ENCODE measurements at places on chromosomes 4 and X.
A peak's percentile ranks its signal among the peaks of the same experiment; 100 is the strongest.

- peak; percentile 93 for DNase-seq
Measured at GRCh38 chr4:112448306-112449132, 67.5 kb downstream of the NEUROG2 start.

DNA sequence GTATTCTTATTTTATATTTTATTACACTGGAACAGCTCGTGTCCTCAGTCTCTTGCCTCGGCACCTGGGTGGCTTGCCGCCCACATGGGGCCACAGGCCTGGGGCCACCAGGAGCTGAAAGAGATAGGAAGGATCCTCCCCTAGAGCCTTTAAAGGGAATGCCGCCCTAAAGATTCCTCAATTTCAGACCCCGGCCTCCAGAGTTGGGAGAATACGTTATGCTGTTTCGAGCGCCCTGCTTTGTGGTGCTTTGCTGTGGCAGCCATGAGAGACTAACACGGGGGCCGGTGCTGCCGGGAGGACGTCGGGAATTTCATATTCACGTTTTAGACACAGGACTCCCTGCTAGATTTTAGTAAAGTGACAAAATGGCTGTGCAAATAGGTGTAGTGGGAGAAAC, 33.2 kb downstream of the ACOX3 start:
- no peak for DNase-seq

GRCh38 chrX:6685489-6685888, 150.6 kb upstream of the VCX3A start:
- DNase-seq = no peak

GRCh38 chr4:3521621-3522325, 10.4 kb downstream of the LRPAP1 start:
- DNase-seq = no peak

All from NCI-H526 (cell line).